Activated CD4-positive, alpha-beta T cell treated with anti-CD3 and anti-CD28 coated beads, Interleukin-2, amount 50 U/mL, for 4 hours (primary cell): ENCODE measurements at places on chromosomes 5 and 9.

DNA sequence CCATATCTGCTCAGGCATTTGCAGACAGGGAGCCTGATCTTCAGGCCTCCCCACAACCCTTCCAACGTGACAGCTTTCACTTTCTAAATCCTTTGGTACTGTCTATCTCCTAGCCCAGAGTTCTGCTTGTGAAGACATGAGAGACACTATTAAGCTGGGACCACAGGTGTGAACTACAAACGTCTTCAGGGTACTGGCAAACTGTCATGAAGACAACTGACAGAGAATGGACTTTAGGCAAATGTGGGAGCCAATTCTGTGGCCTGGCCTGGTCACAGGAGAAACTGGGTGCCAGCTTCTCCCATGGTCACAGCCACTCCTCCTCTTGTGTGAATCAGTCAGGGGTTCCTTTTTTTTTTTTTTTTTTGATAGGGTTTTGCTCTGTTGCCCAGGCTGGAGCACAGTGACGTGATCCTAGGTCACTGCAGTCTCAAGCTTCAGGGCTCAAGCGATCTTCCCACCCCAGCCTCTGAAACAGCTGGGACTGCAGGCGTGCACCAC, 10.4 kb downstream of the TRIM14 start:
- DNase-seq = no peak

GRCh38 chr9:95465115-95465514, 51.7 kb downstream of the PTCH1 start:
- DNase-seq = no peak

GRCh38 chr9:19641046-19641445, 147.8 kb downstream of the SLC24A2 start:
- DNase-seq = no peak

GRCh38 chr9:137306850-137307254, 4.8 kb upstream of the NRARP start:
- no peak for DNase-seq

- peak; percentile 72 for DNase-seq
Measured at GRCh38 chr9:130128251-130128650, 44.0 kb upstream of the NCS1 start.

GRCh38 chr5:179771311-179771895, 22.4 kb upstream of the LTC4S start:
- no peak for DNase-seq

DNA sequence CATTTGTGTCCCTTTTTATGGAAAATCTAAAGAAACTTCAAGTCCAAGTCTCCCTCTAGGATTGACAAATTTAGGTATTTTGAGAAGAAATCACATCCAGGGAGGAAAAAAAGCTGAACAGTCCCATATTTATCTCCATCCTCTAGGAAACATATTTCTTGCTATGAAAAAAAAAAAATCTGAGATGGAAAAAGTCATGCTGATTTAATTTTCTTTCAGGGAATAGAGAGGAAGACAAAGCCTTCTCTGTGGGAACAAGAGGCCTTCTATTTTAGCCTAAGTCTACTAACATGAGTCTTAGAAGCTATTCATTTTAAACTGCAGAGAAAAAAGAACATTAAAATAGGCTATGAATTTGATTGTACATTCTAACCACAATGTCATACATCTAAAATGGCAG, 63.1 kb upstream of the CDK5RAP2 start:
- no peak for DNase-seq

DNA sequence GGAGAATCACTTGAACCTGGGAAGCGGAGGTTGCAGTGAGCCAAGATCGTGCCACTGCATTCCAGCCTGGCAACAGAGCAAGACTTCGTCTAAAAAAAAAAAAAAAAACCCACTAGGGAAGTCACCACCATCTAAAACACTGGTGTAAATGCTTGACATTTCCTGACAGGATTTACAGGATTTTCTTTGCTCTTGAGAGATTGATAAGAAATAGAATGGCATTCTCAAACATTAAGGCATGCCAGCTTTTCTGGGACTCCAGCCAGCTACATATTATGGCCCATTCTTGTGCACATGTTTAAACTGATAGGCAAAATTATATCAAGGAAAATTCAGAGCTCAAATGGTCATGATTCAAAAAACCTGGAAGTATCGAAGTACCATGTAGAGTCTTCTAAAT, 28.7 kb downstream of the GTF3C4 start:
- no peak for DNase-seq

DNA sequence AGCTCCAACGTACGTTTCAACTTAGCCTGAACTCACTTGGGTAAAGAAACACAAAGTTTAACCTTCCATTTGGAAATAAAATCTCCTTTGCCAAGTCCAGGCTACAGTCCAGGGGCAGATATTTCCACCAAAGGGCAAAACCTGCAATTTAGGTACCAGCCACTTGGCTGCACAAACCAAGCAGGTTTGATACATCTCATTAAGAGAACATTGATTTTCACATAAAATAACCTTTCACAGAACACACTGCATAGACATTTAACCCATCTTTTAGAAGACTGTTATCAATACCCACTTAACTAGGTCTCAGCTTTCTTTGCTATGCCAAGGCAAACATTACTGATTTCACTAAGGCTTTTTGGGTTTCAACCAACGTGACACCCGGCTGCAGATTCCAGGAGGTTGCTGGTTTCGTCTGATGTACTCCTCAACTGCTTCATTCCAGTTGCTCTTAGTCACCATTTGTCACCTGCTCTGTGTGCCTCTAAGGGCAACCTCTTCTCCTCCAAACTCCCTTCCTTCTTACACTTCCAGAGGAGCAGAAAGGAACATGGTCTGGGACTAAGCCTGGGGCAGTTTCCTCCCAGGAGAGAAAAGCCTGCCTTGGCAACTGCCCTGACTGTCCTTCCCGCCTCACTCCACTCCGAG, 67.1 kb downstream of the EPB41L4B start:
- DNase-seq = no peak

GRCh38 chr5:97478483-97478882, 295.4 kb upstream of the RIOK2 start:
- no peak for DNase-seq

GRCh38 chr9:126605792-126606482, 7.8 kb upstream of the LMX1B start:
- DNase-seq = no peak

GRCh38 chr9:16121601-16122286, 568.9 kb downstream of the CCDC171 start:
- DNase-seq = no peak

DNA sequence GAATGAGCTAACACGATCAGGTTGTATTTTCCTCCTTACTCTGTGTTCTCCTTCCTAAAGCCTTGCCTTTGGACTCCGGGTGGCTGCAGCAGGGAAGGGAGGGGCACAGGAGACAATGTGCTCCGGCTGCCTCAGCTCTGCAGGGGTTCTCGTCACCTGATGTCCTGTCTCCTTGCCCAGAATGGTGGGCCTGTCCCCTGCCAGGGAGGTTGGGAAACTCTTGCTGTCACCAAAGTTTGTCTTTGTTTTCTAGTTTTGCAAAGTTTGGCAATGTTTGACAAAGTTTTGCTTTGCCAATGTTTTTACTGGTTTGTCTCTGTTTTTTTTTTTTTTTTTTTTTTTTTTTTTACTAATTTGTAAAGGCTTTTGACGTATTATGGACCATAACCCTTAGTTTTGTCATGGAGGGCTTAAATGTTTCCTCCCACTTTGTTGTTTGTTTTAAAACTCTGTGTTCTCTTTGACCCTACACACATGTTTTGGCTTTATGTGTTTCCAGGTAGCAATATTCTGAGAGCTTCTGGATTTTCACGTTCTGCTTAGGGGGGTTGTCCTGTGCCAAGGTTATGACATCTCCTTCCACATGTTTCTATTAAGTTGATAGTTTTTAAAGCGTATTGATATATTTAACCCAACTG, 49.3 kb downstream of the GADD45G start:
- no peak for DNase-seq

DNA sequence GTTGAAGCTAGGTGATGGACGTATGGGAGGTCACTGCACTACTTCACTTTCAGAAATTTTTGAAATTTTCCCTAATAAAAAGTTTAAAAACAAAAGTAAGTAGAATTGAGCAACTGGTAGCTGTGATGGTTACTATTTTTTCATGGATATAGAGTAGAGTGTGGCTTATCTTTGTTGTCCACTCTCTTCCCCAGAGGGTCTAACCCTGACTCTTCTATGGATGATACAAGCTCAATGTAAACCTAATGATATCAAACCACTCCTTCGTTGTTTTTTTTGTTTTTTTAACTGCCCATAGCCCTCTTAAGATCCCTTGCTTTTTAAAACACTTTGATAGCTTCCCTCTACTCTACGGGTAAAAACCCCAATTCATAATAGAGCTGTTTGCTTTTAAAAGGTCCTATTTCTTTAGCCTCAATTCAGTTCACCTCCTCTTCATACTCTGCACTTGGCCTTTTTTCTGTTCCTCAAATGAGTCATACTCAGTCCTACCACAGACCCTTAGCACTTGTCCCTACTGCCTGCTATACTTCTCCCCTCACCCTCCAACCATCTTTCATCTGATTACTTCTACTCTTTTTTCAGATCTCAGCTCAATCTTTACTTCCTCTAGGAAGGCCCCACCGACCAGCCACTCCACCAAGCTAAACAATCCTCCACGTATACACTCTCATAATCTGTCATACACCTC, 2.6 kb downstream of the HDAC3 start:
- DNase-seq = no peak

GRCh38 chr9:123246534-123246933, 21.9 kb downstream of the STRBP start:
- DNase-seq = no peak

GRCh38 chr5:73558950-73559349, 6.5 kb downstream of the ANKRA2 start:
- DNase-seq = no peak

GRCh38 chr9:132768932-132769905, 99.0 kb downstream of the GTF3C4 start:
- DNase-seq = peak; percentile 71

DNA sequence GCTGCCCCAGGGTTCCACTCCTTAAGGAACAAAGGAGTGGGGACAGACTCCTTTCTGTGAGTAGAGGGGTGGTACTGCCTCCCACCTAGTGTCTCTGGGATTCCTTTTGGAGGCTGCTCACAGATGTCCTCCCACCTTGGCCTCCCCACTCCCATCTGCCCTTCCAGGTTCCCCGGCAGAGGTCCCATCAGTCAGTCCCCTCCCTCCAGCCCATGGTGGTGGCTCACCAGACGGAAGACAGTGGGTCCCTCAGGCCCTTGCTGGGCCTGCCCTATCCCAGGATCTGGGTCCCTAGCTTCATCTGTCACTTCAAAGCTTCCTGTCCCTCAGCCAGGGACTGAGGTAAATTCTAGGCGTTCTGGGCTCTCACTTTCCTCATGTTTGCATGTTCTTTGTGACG, 35.6 kb upstream of the NEK6 start:
- DNase-seq = no peak

GRCh38 chr9:128163027-128163515, 3.0 kb downstream of the BBLN start:
- DNase-seq = no peak

DNA sequence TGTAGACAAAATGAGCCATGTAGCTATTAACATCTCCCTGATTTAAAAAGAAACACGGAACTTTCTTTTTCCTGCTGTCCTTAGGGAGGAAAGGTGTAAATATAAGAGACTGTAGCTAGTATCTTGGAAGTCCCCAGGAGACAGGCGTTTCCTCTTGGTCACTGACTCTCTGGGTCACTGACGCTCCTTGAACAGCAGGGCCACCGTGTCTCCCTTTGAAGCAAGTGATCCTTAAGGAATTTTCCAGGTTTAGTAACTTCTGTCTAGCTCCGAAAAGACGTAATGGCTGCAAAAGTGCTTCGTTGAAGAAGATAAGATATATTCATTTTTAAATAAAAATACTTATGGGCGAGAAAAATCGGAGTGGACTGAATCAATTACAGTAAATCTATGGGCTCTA, 745 bp upstream of the CLTA start:
- DNase-seq = no peak
